Lung (tissue), 17 donors: ENCODE measurements at places on chromosomes 16 and 17. TPM values are rescaled to one million over a fixed set of nuclear protein-coding genes. Genes with fewer than 3 reads are reported as not detected.

DNA sequence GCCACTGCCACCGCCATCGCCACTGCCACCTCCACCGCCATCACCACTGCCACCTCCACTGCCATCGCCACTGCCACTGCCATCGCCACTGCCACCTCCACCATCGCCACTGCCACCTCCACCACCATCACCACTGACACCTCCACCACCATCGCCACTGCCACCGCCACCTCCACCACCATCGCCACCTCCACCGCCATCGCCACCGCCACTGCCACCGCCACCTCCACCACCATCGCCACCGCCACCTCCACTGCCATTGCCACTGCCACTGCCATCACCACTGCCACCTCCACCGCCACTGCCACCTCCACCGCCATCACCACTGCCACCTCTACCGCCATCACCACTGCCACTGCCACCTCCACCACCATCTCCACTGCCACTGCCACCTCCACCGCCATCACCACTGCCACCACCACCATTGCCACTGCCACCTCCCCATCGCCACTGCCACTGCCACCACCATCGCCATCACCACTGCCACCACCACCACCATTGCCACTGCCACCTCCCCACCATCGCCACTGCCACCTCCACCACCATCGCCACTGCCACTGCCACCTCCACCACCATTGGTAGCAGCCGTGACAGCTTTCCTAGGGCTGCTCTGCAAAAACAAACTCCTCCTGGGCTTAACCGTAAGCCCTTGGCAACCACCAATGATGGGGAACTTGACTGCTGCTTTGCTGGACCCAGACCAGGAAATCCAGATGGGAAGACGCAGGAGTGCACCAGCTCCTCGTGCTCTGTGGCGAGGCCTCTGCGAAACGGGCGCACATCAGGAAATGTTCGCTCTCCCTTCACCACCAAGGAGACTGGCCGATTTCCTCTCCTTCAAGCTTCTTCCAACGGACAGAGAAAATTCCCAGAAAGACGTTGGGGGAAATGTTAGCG, 147.2 kb downstream of the RBFOX3 start:
- DNase-seq = no peak
- H3K27ac ChIP-seq = no peak overlapping the region
- H3K4me3 ChIP-seq = no peak overlapping the region
- no peaks in the 10 kb centered on the region for H3K36me3 ChIP-seq
- H3K27me3 ChIP-seq = peaks cover 10% of the 10 kb centered on the region
- H3K4me1 ChIP-seq = no peaks in the 10 kb centered on the region

The CRYM gene
- 10.2 TPM for total RNA-seq

- DNase-seq = no peak
- no peaks in the 10 kb centered on the region for H3K36me3 ChIP-seq
- no peak overlapping the region for H3K4me3 ChIP-seq
- no peak overlapping the region for H3K27ac ChIP-seq
- H3K4me1 ChIP-seq = no peaks in the 10 kb centered on the region
These were observed 69.0 kb downstream of the GRIN2A start for GRCh38 chr16:10113248-10113647.

DNA sequence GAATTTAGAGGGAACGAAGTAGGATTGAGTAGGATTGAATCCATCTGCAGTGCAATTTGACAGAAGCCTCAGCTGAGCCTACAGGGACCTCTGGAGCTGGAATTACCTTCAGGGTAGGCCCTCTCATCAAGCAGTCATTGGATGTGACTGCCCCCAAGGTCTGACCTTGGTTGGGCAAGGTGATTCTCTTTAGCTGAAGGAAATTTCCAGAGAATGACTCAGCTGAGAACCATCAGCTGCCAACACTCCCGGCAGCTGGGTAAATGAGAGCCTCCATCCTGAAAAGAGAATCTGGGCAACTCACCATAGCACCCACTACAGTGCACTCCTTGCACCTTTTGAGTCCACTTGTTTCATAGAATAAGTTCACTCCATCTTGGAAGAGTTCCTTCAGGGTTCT, 113.5 kb upstream of the MED13 start:
- no peaks in the 10 kb centered on the region for H3K4me1 ChIP-seq
- no peak overlapping the region for H3K27ac ChIP-seq
- no peak for DNase-seq
- no peaks in the 10 kb centered on the region for H3K36me3 ChIP-seq
